ENCODE measurements at places on chromosomes 13 and 19. TPM values are rescaled to one million over a fixed set of nuclear protein-coding genes. Genes with fewer than 3 reads are reported as not detected.

GRCh38 chr13:111120422-111120821 is 5.3 kb downstream of the ARHGEF7 start:
- no peaks in the 10 kb centered on the region for H3K36me3 ChIP-seq
- H3K4me3 ChIP-seq: no peak overlapping the region
- peaks cover 46% of the 10 kb centered on the region for H3K27me3 ChIP-seq
- H3K4me1 ChIP-seq: peaks cover 6% of the 10 kb centered on the region
- no peak overlapping the region for H3K27ac ChIP-seq

- H3K36me3 ChIP-seq: peaks cover 2% of the 10 kb centered on the region
- peaks cover 2% of the 10 kb centered on the region for H3K4me1 ChIP-seq
- no peak overlapping the region for H3K4me3 ChIP-seq
- peaks cover 1% of the 10 kb centered on the region for H3K27me3 ChIP-seq
- DNase-seq: no peak
- no peak overlapping the region for H3K27ac ChIP-seq
Measured at GRCh38 chr13:44459674-44460073, 86.0 kb downstream of the SERP2 start.

DNA sequence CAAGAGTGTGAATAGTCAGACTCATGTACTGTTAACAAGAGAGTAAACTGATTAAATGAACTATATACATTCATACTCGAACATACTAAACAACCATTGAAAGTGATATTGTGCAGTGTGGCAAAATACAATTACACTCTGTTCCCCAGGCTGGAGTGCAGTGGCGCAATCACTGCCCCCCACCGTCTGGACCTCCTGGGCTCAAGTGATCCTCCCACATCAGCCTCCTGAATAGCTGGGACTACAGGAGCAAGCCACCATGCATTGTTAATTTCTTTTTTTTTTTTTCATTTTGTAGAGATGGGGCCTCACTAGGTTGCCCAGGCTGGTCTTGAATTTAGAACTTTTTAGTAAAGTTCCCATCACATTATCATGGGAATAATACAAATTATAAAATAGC is 77.3 kb upstream of the LSM14A start:
- peaks cover 23% of the 10 kb centered on the region for H3K27me3 ChIP-seq
- no peak for DNase-seq
- H3K4me3 ChIP-seq: no peak overlapping the region
- no peaks in the 10 kb centered on the region for H3K4me1 ChIP-seq

GRCh38 chr19:5016268-5016667 is 47.4 kb downstream of the KDM4B start:
- H3K27me3 ChIP-seq: no peaks in the 10 kb centered on the region
- DNase-seq: no peak
- no peak overlapping the region for H3K27ac ChIP-seq
- H3K4me3 ChIP-seq: no peak overlapping the region

DNA sequence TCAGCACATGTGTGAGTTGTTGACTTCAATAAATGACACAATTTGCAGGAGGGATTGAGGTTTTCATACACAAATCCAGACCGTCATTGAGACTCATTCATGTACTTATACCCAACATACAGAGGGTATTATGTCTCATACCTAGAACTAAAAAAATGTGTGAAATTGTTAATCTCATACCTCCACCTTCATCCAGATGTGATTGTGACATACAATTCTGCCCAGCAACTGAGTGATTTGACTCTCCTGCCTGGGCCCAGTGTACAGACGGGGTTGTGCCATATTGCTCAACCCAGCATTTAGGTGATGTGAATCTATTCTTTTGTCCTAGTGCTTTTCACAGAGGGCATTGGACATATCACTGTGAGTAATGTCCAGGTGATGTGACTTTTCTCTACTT is 12.6 kb upstream of the ZNF681 start:
- H3K4me3 ChIP-seq: no peak overlapping the region
- no peak for DNase-seq
- peaks cover 64% of the 10 kb centered on the region for H3K36me3 ChIP-seq
- H3K27ac ChIP-seq: no peak overlapping the region

- peaks cover 40% of the 10 kb centered on the region for H3K4me1 ChIP-seq
- no peak for DNase-seq
- no peaks in the 10 kb centered on the region for H3K36me3 ChIP-seq
Measured at GRCh38 chr19:6639439-6639838, 30.5 kb downstream of the TNFSF14 start.

DNA sequence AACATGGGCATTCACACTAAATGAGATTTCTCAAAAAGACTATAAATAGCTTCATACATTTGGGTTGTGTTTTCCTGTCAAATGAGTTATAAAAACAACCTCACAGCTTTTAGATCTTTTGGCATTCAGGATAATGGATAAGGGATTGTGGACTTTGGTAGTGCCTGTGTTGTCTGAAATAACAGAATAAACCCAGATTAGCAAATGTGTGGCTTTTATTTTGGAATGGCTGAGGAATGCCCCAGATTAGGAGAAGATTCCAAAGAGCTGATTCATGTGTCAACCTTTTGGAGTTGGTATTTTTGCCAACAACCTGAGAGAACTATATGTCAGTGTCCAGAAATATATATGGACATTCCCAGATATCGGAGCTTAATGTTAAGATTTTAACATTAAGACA is 164.7 kb downstream of the MTUS2 start:
- H3K4me1 ChIP-seq: no peaks in the 10 kb centered on the region
- H3K4me3 ChIP-seq: no peak overlapping the region
- no peak overlapping the region for H3K27ac ChIP-seq
- no peaks in the 10 kb centered on the region for H3K27me3 ChIP-seq
- no peak for DNase-seq

GRCh38 chr13:19181021-19181620 is 503 bp downstream of the TUBA3C start:
- H3K4me1 ChIP-seq: no peaks in the 10 kb centered on the region
- DNase-seq: no peak
- H3K36me3 ChIP-seq: no peaks in the 10 kb centered on the region

GRCh38 chr13:50065712-50066111 is 50.5 kb downstream of the KCNRG start:
- no peak overlapping the region for H3K4me3 ChIP-seq
- H3K27me3 ChIP-seq: no peaks in the 10 kb centered on the region
- H3K36me3 ChIP-seq: peaks cover 35% of the 10 kb centered on the region
- no peak for DNase-seq

DNA sequence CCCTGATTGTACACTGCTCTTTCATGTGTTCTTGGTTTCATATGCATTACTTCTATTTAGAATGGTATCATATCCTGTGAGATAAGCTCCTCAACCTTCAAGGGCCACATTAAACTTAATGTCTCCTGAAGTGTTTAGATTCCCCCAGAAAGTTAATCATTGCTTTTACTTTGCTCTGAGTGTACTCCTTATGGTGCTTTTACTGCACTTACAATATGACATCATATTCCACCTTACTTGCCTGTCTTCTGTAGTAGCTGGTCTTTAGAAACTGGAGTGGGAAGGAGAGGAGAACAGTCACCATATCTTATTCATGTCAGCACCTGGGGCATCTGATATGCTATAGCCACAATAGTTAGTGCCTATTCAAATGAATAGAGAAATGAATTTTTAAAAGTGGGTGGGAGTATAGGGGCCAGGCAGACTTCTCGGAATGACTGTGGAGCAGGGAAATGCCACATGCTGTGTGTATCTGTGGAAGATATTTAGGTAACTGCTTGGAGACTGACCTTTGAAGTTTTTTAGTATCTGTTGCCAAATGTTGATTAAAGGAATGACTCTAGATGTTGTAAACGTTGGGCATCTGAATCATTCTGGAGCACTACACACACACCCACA is 40.2 kb downstream of the SLAIN1 start:
- no peak overlapping the region for H3K27ac ChIP-seq
- peaks cover 4% of the 10 kb centered on the region for H3K4me1 ChIP-seq
- DNase-seq: no peak
- no peak overlapping the region for H3K4me3 ChIP-seq

DNA sequence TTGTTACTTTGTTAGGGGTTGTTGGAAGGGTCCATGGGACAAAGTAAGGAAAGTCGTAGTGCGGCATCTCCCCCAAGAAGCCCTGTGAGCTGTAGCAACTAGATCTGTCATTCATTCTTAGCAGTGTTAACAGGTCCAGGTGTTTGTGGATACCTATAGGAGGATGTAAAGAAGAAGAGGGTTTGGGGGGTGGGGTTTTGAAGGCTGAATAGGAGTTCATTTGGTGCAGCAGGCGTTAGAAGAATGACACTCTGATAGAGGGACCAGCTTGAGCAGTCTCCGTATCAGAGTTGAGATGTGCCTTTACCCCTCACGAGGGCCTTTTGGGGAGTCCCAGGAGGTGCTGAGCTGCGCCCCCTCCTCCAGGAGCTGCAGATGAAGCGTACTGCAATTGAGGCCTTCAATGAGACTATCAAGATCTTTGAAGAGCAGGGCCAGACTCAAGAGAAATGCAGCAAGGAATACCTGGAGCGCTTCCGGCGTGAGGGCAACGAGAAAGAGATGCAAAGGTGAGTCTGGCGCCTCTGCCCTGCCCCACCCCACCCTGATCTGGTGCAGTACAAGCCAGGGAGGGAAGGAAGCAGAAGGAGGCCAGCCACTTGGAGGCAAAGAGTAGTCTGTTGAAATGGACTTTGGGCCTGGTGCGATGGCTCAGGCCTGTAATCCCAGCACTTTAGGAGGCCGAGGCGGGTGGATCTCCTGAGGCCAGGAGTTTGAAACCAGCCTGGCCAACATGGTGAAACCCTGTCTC is 7.6 kb upstream of the IFI30 start:
- H3K27ac ChIP-seq: no peak overlapping the region
- H3K27me3 ChIP-seq: no peaks in the 10 kb centered on the region
- no peak overlapping the region for H3K4me3 ChIP-seq
- H3K36me3 ChIP-seq: no peaks in the 10 kb centered on the region
- no peak for DNase-seq
- H3K4me1 ChIP-seq: peaks cover 7% of the 10 kb centered on the region

- H3K27ac ChIP-seq: no peak overlapping the region
- H3K4me3 ChIP-seq: no peak overlapping the region
- H3K4me1 ChIP-seq: peaks cover 4% of the 10 kb centered on the region
- no peaks in the 10 kb centered on the region for H3K36me3 ChIP-seq
- DNase-seq: no peak
- H3K27me3 ChIP-seq: peaks cover 17% of the 10 kb centered on the region
Measured at GRCh38 chr19:55549500-55550320, 4.4 kb upstream of the SBK3 start.

DNA sequence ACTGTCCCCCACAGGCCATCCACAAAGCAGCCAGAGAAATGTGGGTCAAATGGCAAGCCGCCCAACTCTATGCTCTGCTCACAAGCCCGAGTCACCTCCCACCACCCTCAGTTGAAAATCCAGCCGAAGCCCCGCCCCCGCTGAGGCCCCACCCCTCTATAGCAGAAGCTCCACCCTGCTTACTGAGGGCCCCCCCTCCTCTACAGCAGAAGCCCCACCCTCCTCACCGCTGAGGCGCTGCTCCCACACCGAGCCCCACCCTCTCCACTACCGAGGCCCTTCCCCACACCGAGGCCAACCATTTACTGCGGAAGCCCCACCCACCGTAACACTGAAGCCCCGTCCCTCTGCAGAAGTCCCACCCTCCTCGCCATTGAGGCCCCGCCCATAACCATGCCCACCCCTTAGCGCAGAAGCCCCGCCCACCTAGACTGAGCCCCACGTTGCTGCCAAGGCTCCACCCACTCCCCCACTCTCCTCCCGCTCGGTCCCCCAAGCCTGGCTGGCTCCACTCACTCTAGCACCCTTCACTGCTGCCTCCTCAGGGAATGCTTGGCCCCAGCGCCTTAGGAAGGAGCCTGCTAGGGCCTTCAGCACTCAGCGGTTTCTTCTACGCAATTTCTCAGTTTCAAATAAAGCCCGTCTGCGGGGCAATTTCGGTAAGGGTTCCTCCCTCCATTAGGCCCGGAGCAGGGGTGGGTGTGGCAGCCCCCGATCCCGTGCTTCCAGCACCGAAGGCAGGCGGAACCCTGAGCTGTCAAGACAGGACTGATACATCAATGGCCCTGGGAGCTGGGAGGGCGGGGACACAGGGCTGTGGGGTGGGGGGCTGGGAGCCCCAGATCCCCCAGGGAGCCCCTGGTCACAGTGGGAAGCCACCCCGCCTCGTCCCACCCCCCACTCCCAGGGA is 9.0 kb upstream of the MYDGF start:
- no peak for DNase-seq
- peaks cover 5% of the 10 kb centered on the region for H3K36me3 ChIP-seq

DNA sequence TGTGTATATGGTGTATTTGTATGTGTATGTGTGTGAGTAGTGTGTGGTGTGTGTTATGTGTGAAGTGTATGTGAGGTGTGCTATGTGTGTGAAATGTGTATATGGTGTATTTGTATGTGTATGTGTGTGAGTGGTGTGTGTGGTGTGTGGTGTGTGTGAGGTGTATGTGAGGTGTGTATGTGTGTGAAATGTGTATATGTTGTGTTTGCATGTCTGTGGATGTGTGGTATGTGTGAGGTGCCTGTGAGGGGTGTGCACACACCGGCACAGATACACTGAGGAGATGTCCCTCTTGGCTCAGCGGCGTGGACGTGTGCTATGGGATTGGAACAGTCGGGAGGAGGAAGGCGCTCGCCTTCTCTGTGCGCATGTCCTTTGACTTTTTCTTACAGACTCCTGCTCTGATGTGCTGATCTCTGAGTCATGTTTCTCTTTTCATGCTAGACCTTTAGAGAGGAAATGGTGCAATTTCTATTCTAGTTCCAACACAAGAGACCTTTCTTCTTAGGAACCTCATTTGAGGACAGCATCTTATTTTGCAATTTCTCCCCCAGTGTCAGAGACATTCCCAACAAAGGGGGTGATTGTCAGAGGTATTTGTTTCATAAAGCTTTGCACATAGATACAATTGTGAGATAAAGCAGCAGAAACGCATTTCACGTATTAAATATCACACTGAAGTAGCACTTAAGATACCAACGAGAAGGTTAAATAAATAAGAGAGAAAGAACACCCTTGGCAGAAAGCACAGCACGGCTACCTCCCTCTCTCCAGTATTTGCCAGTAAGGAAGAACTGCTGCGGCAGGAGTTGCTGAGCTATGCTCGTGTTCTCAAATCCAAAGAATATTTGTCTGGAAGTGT is 11.3 kb upstream of the TNFRSF19 start:
- H3K4me1 ChIP-seq: no peaks in the 10 kb centered on the region
- no peaks in the 10 kb centered on the region for H3K36me3 ChIP-seq
- no peak overlapping the region for H3K4me3 ChIP-seq
- DNase-seq: no peak

GRCh38 chr13:51731759-51732158 is 72.2 kb downstream of the DHRS12 start:
- H3K27ac ChIP-seq: no peak overlapping the region
- H3K27me3 ChIP-seq: no peaks in the 10 kb centered on the region
- H3K4me3 ChIP-seq: no peak overlapping the region
- H3K36me3 ChIP-seq: peaks cover 18% of the 10 kb centered on the region

DNA sequence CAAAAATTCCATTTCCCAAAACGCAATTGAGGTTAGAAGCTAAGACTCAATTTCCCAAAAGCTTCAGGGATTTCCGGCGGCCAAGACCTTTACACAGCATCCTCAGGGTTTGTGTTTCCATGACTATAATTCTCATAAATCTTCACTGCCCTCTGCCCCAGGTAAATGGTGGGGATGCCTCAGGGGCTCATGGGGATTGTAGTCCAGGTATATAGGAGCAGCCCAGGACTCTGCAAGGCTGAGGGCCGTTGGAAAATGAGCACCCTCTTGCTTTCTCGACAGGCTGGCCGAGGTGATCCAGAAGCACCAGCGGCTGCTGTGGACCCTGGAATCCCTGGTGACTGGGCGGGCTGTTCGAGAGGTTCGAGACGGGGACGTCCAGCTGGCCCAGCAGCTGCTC is 6.4 kb downstream of the ALDH16A1 start:
- DNase-seq: no peak
- H3K4me1 ChIP-seq: peaks cover 6% of the 10 kb centered on the region
- no peaks in the 10 kb centered on the region for H3K27me3 ChIP-seq
- H3K36me3 ChIP-seq: peaks cover 15% of the 10 kb centered on the region
- no peak overlapping the region for H3K27ac ChIP-seq
- H3K4me3 ChIP-seq: no peak overlapping the region

COLGALT1 gene
- 68.4 TPM for total RNA-seq

LENG9 gene
- total RNA-seq: 6.2 TPM

MBD3L2 gene
- not detected for total RNA-seq

EDDM13 gene
- 1.2 TPM for total RNA-seq

WDR87 gene
- not detected for total RNA-seq

PLPPR3 gene
- total RNA-seq: not detected
